ENCODE measurements at places on chromosomes 6 and 20.

DNA sequence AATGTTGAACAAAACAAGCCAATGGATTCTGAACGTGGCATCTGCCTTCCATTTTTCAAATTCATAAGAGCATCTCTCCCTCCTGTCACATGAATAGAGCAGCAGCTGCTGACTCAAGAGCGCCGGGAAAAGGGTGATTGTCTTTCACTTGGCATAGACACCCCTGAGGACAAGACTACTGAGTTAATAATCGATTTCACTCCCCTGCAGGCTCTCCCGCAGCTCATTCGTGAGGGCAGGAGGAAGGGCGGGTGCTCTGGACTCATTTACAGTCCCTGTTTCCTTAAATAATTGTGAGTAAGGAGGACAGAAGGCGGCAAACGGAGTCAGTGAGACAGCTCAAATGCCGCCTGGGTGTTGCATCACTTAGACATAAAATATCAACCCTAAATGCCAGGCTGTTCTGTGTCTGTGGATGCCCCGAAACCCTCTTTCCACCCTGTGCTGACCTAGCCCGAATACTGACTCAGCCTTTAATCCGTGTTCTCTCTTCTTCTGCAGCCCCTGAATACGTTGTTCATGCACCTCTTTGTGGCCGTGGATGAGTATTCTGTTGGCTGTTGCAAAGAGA, 21.6 kb downstream of the CFAP61 start:
- no peak for DNase-seq

DNA sequence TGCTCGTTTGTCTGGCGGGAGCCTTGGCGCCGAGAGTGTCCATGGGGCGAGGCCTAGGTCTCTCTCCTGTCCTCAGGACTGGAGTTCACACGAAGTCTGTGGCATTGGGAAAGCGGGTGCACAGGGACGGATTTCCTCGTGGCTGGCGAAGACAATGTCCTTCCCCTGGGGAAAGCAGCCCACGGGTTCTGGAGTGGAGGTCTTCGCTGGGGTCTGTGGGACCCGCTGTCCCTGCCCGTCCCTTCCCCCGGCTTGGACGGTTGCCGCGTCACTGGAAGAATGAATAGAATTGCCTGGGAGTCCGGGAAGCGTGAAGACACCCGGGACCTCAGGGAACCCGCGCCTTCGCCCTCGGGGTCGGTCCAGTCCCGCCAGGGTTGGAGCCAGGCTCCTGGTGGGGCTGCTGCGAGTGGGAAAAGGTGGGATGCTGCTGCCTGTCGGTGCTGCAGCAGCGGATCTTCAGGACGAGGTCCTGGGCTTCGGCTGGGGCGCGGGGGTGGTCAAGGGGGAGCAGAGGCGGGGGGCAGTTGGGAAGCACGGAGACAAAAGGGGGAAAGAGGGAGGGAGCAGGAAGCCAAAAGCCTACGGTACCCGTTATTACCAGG, 441.8 kb upstream of the DEFB115 start:
- no peak for DNase-seq

GRCh38 chr6:39143238-39143930, 28.4 kb upstream of the SAYSD1 start:
- no peak for DNase-seq

DNA sequence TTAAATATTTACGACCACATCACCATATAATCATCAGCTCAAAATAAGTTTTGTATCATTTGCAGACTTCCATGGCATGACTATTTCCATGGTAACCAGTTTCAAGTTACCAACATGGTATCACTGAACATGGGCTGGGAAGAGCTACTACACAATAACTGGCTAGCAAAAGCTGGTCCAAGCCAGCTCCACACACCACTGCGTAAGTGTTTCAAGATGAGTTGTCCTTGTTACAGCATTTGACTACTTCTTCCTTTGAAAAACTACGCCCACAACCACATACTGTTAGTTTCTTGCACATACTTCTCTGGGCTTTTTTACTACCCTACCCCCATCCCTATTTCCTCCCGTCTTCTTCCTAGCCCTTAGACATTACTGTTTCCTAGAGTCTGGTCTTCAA, 8.5 kb downstream of the CD164 start:
- DNase-seq: no peak

DNA sequence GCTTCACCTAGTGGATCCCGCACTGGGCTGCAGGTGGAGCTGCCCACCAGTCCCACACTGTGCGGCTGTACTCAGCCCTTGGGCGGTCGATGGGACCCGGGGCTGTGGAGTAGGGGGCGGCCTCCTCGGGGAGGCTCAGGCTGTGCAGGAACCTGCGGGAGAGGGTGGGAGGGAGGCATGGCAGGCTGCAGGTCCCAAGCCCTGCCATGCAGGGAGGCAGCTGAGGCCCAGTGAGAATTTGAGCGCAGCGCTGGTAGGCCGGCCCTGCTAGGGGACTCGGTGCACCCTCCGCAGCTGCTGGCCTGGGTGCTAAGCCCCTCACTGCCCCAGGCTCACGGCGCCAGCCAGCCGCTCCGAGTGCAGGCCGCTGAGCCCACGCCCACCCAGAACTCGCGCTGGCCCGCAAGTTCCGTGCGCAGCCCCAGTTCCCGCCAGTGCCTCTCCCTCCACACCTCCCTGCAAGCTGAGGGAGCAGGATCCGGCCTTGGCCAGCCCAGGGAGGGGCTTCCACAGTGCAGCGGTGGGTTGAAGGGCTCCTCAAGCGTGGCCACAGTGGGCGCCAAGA, 1407.6 kb downstream of the EPHA7 start:
- no peak for DNase-seq

GRCh38 chr6:167005350-167006159, 6.4 kb downstream of the CEP43 start:
- peak; percentile 22 for DNase-seq

DNA sequence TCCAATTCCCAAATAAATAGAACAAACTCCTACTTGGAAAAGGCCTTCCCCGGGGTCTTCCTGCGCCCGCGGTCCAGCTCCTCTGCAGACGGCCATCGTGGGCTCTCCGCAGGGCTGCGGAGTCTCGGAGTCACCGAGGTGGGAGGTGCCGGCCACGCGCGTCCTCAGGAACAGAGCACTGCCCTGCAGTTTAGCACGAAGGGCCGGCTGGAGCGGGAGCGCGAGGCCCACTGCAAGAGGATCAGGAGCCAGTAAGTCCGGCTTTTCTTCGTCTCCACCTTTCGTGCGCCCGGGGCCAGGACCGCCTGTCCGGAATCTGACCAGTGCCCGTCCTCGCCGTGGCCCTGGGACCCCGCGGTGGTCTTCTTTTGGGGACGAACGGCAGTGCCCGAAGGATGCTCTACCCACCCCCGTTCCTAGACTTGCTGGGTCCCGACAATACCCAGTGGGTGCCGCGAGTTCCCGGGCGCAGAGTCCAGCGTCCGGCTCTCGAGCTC, 1.4 kb downstream of the BHLHE23 start:
- DNase-seq: no peak

DNA sequence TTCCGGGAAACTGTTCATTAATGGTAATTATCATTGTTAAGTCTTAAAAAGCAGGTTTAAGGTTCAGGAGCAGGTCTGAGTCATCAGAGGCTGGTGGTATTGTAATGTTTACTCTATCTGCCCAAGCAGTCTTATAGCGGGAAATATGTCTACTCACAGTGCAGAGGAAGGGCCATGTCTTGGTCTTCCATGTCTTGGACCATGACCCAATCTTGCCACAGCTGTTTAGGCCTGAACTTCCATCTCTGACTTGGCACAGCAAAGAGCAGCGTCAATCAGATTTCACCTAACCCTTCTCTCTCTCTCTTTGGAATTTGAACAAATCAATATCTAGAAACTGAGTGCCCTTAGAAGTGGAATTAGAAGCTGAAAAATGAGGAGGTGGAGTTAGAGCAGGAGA, 25.8 kb downstream of the SLC2A12 start:
- DNase-seq: peak; percentile 77

- DNase-seq: no peak
These were observed 119.1 kb downstream of the CHD6 start for GRCh38 chr20:41499064-41499463.

GRCh38 chr20:59812286-59813125, 120.9 kb downstream of the SYCP2 start:
- no peak for DNase-seq

DNA sequence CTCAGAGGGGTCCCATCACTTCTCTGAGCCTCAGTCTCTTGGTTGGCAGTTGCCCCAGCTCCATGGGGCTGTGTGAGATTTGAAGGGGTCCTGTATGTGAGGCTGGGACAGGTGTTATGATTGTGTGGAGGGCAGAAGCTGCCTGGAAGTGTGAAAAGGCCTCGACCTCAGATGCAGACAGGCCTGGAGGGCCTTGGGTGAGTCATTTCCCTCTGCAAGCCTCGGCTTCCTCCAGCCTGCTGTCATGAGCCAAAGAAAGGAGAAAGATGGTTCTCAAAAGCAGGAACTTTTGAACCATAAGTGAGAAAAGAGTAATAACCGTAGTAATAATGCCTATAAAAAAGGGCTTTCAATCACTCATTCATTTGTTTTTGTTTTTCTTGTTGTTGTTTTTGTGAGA, 37.5 kb downstream of the SNAI1 start:
- peak; percentile 37 for DNase-seq

DNA sequence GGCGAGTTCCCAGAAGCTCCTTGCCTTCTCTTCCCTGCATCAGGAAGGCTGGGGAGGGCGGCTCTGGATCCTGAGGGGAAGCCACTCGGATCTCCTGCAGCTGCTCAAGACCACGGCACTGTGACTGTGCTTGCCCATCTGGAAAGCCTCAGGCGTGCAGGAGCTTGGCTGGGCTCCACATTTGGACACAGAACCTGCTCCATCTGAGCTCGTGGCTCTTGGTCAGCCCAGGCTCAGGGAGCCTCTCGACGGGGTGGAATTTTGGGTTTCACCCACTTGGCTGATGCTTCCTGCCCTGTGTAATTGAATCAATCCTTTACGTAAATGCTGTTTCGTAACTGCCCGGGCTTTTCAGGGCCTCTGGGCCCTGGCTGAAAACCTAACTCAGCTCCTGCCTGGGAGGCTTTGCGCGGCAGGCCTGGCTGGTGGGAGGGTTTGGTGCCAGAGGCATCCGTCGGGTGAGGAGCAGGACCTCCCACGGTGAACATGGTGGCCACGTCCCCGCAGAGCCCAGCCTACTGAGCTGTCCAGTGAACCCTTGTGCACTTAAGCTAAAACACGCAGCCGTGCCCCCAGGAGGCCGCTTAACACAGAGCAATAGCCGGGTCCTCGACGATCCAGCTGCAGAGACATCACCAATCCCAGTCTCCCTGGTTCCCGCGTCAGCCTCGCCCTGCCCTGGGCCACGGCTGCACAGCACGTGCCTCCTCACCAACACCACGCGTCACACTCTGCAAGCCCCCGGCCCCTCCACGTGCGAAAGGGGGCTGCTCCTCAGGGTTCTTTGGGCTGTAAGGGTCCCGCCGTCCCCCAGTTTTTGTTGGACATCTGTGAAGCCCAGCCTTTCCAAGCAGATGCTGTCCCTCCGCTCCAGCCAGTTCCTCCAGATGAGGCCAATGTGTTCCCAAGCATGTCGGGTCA, 241.0 kb downstream of the DLL1 start:
- no peak for DNase-seq

GRCh38 chr20:52668626-52669025, 303.5 kb upstream of the TSHZ2 start:
- no peak for DNase-seq

DNA sequence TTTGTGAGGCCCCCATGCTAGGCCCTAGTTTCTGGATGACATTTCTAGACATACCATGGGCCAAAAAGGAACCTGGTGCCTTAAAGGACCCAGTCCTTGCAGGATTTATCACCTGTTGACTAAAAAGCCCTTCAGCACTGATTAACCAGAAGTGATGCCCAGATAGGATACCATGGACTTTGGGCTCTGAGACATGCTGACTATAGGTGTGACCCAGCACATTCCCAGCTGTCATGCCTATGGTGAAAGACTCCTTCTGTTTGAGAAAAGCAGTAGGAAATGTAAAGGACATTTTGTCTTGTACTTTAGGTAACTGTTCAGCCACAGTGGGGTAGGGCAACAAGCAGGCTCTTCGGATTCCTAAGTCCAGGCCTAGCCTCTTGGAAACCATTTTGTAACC, 724.2 kb downstream of the CD109 start:
- DNase-seq: no peak

- DNase-seq: no peak
These were observed 202.8 kb upstream of the CST7 start for GRCh38 chr20:24746351-24746685.

DNA sequence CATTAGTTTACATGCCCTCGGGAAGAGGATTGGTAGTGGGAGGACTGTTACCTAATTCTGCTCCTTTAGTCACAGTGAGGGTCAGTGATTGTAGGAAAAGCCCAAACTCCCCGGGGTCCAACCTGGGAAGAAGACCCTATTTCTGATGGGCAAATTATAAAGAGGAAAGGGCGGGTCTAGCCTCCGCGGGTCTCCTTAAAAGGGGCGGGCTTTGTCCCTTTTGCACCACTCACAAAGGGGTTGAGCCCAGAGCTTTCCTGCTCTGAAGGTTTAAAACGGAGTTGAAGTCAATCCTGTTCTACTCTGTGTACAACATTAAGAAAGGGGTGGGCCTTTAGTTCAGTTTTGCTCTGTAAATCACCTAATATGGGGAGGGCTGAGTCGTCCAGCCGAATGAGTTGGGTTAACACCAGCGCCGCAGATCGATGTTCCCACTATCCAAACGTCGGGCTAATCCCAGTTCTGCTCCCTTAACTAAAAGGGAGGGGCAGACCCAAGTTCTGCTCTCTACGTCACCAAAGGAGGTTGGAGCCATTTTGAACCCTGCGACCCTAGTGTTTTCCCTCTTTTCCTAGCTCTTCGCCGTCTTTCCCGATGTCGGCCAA, 920 bp upstream of the RNF5 start:
- DNase-seq: no peak

GRCh38 chr6:112041535-112041934, 12.4 kb upstream of the CCN6 start:
- no peak for DNase-seq

DNA sequence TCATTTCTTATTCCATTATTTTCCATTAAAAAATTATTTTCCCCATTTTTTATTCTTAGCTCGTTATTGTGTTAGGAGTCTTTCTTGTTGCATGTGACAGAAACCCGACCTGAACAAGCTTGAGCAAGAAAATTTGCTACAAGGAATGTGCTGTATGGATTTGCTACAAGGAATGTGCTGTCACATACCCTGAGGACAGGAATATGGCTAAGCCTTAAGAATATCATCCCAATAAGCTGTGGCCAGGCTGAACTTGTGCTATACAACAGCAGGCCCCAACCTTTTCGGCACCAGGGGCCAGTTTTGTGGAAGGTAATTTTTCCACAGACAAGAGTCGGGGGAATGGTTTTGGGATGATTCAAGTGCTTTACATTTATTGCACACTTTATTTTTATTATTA, 114.0 kb downstream of the TRMT11 start:
- DNase-seq: no peak

- no peak for DNase-seq
These were observed 18.0 kb upstream of the PREX1 start for GRCh38 chr20:48845721-48846306.

- no peak for DNase-seq
These were observed 313.6 kb upstream of the NT5E start for GRCh38 chr6:85136310-85136709.
